ENCODE measurements at places on chromosomes 11 and 22.

GRCh38 chr11:123304828-123305466 lies 109.9 kb upstream of the CLMP start:
- DNase-seq, result no peak

- DNase-seq, result no peak
Measured at GRCh38 chr11:69419662-69420395, 61.6 kb upstream of the LINC01488 start.

DNA sequence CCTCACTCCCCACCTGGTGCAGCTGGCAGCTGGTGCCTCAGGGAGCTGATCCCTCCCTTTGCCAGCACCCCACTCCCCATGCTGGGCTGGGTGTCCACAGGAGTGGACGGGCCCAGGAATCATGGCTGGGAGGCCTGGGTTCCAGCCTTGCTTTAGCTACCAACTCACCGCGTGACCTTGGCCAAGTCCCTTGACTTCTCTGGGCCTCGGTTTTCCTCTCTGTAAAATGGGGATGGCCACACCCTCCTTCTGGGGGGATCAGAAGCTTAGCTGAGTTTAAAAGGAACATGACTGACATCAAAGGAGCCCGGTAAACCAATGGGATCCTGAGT lies 116.9 kb downstream of the KIAA1671 start:
- DNase-seq, result no peak

- no peak for DNase-seq
Measured at GRCh38 chr11:87307101-87307500, 269.4 kb downstream of the TMEM135 start.

GRCh38 chr22:45284705-45285262 lies at the start of gene UPK3A:
Gene UPK3A (plus strand): TSS chr22:45284949. CDS start chr22:45285014, 65 bp downstream.
- DNase-seq, result no peak

DNA sequence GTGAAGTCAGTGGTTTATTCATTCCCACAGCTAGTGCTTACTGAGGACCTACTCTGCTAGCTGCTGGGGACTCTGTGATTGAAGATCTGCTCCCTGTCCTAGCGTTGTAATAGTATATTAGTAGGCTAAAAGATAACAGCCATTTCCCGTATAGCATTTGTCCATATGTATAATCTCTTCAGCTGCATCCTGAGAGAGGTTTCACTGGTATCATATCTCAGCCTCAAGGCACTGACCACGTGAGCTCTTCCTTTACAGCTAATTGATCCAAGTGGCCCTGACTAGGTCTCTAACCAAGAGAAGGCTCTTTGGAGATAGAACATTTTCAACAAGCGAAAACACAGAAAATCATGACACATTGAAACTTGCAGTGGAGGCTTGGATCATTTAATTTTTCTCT lies 110.2 kb downstream of the APIP start:
- DNase-seq, result no peak

- no peak for DNase-seq
Measured at GRCh38 chr11:26849036-26849435, 127.2 kb upstream of the SLC5A12 start.

GRCh38 chr11:47593492-47593933 lies 698 bp downstream of the C1QTNF4 start:
- DNase-seq, result no peak

- DNase-seq, result no peak
Measured at GRCh38 chr11:2924381-2924780, 4.8 kb downstream of the PHLDA2 start.

- no peak for DNase-seq
Measured at GRCh38 chr11:133895061-133895479, 49.8 kb upstream of the SPATA19 start.

- no peak for DNase-seq
Measured at GRCh38 chr11:13726456-13726855, 58.0 kb downstream of the FAR1 start.

DNA sequence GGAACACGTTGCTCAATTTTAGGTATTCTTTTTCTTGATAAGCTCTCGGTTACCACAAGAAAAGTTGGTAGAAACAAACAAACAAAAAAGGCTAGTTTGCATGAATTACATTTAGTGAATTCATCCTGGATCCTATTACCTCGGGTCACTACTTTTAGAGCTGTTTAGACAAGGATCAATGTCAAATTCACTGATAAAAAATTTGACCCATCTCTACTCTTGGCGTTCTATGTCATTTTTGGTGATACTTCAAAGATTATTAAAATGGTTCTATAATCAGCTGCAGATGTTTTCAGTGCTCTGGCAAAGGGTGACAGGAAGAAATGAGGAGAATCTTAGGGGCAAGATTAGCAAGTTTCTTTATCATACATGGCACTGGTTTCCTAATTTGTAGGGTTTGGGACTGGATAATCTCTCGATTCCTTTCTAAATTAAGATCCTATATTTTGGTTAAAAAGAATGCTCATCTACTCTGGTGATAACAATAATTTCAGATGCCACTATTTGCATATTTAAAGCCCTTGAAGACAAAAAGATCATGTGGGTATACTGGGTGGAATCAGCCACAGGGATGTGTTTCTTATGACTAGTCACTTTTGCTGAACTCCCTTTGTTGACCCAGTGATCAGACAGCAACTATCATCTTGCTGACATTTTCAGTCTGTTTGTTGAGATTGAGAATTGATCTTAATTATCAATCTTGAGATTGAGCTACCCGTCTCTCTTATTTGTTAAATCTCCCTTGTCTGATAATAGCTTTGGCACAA lies 442.9 kb downstream of the AASDHPPT start:
- DNase-seq, result no peak

DNA sequence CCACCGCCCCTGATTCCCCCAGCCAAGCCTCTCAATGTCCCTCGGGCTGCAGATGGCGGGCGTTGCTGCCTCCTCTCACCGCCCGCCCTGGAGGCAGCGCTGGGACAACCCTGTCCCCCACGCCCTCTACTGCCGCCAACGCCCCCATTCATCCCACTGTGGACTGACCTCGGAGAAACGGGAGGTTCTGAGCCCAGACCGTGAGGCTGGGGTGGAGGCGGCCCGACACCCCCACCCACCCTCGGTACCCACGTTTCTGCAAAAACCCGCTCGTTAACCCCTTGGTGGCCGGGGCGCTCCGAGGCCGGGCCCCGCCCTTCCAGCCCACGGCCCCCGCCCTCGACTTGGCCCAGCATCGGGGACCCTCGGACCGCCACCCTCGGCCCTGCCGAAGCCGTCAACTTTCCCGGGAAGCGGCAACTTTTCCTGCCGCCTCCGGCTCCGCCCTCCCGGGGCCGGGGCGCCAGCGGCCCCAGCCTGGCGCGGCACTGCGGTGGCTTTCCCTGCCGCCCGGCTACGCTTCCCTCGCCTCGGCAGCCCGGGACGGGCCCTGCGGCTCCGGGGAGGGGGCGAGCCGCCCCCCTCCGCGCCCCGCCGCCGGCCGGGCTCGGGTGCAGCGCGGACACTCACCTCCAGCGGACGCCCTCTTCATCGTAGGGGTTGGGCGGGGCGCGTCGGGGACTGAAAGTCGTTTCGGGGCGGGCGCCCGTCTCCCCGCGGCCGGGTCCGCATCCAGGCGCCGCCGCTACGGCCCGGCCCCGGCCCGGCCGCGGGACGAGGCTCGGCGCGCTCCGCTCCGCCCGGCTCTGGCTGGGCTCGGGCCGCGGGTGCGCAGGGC lies 458 bp downstream of the RTN4R start:
- DNase-seq, result no peak

DNA sequence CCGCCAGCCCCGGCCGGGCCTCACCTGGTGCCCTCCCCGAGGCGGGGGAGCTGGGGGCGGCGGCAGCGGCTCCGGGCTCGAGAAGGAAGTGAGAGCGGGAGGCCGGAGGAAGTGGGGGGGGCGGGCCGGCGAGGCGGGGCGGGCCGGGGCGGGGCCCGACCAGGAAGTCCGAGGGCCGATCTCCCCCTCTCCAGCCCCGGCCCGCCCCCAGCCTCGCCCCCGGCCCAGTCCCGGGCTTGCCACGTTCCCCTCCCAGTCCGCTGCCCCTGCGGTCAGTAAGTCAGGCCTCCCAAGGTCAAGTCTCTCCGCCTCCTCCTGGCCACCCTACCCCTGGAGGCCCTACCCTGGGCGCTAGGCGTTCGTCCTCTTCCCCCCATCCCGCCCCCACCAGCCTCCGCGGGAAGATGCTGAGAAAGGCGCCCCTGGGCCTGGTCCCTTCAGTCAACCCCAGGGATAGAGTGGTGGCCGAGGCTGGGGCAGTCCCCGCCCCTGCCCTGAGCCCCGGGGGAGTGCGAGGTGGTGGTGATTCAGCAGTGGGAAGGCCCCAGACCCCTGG lies at the start of gene RHOG:
RHOG (minus strand) TSS at position 90 of the 556 bp plus-strand sequence. CDS start 12,821 bp downstream, outside the sequence.
- peak; percentile 44 for DNase-seq

GRCh38 chr11:64853709-64854108 lies 9.3 kb upstream of the CDC42BPG start:
- DNase-seq, result no peak

DNA sequence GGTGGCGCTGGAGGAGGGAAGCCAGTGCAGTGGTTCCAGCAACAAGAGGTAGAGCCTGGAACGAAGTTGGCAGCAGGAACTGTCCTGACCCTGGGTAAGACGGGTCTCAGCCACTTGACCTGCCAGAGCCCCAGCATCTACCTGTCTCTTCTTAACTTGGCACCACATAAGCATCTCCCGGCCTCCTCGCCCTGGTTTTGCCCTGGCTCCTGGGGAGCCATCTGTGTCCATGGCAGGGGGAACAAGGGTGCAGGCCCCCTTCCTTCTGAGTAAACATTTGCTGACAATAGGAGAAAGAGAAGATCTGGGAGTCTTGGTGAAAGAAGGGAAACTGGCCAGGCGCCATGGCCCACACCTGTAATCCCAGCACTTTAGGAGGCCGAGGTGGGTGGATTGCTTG lies 12.8 kb downstream of the P2RY2 start:
- DNase-seq, result no peak

DNA sequence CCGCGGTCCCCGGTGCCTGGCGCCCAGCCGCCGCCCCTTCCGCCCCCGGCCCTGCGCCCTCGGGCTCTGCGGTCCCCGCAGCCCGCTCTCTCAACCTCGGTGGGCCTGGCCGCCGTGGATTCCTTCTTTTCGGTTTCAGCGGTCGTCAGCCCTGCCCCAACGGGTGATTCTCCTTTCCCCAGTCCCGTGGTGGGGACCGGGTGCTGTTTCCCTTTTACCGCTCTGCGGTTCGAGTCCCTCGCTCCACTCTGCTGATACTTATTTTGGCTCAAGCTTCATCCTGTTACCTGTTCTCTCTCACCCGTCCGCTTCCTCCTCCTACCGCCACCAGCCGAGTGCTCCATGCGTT lies 494 bp downstream of the ZDHHC5 start:
- no peak for DNase-seq

DNA sequence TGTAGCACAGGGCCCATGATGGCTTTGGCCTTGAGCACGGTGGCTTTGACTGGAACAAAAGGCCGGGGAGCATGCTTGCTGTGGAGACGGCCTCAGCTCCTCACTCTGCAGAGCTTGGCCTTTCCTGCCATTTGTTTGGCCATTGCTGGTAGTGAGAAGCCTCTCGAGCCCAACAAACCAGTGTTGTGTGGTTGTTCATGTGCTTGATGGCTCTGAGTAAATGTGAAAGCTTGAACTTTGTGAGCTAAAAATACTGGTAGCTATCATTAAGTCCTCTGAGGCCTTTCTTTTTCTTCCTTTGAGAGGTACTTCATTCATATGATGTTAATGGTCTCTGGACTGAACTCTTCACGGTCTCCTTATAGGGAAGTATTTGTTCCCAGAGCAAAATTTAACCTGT lies 39.6 kb downstream of the NAT10 start:
- DNase-seq, result no peak

- no peak for DNase-seq
Measured at GRCh38 chr11:117408356-117408755, 80.7 kb downstream of the CEP164 start.

- no peak for DNase-seq
Measured at GRCh38 chr11:87971354-87971753, 203.9 kb downstream of the RAB38 start.

DNA sequence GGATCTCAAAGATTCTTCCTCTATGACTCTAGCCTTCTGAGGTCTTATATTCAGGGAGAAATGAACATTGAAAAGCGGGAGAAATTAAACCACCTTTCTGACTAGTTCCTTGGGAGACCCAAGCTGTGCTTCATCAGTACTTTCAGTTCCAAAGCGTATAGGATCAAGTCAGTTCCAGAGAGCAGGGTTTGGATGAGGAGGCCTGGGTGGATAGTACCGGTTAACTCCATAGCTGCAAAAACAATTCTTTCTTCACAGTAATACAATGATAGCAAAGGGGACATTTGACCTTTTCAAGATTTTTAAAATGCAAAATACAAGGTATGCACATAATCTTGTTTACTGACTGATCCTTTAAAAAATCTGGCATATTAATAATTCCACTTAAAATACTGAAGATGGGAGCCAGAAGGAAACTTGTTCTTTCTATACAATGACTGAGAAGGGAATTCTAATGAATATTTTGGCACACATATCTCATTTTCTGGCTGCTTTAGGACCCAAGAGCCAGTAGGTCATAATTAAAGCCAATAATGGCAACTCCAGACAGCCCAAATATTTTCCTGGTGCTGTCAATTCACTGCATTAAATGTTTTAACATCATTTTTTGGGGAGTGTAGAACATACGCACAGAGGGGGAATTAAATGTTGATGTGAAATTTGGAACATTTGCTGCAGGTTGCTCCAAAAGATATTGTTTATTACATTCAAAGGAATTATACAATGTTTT lies 16.0 kb downstream of the ADM start:
- no peak for DNase-seq

DNA sequence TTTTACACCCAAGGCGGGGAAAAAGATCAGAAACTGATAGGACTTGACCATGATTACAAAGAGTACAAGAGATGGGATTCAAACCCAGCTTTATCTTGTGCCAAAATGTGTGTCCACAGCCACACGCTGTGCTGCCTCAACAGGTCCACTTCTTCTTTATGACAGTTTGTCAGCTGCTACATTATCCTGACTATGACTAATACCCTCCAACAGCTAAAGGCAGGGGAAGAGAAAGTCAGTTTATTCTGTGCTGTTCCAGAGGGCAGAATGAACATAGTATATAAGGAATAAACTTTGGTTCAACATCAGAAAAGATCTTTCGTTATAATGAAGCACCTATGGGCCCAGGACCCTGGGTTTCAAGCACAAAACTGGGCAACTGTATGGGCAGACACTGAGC lies 668.2 kb upstream of the TENM4 start:
- DNase-seq, result no peak

DNA sequence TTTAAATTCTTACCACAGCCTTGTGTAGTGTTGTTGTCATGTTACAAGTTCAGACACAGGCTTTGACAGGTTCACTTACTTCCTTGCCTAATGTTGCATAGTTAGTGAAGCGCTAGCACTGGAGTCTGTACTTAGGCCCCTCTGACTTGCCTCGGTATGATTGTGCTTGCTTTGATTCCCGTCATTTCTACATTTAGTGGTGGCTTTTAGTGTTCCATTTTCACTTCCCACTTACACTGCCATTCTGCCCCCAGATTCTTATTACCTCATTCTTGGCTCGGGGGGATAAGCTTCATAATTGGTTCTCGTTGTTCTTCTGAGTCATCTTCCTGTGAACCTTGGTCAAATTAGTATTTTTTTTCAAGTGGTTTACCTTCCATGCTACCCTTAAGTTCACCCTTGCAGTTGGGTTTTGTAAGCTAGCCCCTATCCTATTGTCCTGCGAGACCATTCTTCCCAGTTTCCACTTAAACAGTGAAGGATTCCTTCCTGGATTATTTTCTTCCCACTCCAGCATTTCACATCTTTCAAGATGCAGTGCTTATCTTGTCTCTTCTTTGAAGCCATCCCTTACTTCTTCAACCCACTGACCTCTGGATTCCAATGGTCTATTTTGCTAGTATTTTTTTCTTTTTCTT lies 68.7 kb downstream of the DDX10 start:
- no peak for DNase-seq

Measured in stimulated activated CD8-positive, alpha-beta memory T cell treated with anti-CD3 and anti-CD28 coated beads, Interleukin-7, amount 100 ng/mL, for 1 hour (primary cell).